ENCODE measurements at places on chromosomes 4 and X.

GRCh38 chrX:100928660-100929613, at the start of gene XKRX:
Gene XKRX (minus strand): TSS chrX:100928917. CDS start chrX:100928304, 613 bp downstream.
- no peak for DNase-seq

- no peak for DNase-seq
Measured at GRCh38 chr4:130172156-130172555, 1076.2 kb downstream of the C4orf33 start.

DNA sequence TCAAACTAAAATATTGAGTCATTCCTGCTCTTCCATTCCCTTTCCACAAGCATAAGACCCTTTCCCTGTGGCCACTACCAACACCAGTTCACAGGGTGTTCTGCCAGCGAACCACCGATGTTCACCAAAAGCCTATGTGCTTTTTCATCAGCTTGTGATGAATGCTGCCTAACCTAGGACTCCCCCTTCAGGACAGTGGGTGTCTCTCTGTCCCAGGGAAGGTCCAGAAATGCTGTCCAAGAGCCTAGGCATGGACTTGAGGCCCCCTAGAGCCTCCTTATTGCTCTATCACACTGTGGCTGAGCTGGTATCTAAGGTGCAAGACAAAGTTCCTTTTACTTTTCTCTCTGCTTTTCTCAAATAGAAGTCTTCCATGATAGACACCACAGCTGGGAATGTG, 1015.6 kb downstream of the PCDH19 start:
- DNase-seq: no peak

DNA sequence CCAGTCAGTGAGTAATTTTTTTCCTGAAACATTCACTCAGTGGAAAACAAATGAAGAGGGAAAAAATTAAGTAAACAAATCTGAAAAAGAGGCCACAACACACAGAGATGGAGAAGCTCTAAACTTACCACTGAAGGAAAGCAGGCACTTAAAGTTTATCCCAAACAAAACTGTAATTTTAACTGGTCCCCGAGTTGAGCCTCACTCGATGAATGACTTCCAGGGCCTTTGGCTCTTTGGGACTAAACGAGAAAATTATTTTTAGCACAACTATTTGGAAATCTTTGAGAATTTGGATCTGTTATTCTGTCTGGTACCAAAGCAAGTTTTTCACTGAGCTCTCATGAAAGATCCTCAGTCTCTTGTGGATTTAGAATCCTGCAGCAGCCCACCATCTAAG, at the start of gene C1QTNF7:
Gene C1QTNF7 (plus strand): TSS at position 333 of the 400 bp plus-strand sequence. CDS start 7,711 bp downstream, outside the sequence.
- DNase-seq: no peak

DNA sequence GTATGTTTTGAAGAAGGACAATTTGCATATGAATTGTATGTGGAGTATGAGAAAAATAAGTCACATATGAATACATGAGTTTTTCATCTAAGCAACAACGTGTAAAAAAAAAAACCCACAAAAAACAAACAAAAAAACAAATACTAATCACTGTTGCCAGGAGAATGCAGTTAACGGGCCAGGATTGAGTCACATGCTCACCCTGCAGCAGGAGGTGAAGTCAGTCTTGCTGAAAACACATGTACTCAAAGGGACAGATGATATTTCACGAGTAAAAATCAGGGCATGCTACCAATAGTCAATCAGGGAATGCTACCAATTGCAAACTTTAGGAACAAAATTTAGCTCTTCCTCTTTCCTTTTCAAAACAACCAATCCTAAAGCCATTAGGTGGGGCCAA, 10.4 kb upstream of the DCLK2 start:
- no peak for DNase-seq

DNA sequence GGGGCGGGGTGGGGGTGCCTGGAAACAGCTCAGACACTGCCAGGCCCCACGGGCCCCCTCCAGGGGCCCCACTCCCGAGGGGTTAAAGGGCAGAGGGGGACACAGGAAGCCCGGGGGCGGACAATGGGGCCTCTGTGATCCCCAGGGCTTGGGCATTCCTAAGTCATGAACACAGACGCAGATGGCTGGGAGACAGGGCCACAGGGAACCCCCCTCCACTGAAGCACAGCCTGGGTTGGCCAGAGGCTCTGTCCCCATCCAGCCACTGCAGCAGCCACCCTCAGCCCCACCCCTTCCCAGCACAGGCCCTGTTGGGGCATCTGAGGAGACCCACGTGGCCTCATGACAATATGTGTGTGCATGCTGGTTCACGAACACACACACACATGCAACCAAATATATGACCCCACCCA, 3.9 kb downstream of the L1CAM start:
- no peak for DNase-seq

DNA sequence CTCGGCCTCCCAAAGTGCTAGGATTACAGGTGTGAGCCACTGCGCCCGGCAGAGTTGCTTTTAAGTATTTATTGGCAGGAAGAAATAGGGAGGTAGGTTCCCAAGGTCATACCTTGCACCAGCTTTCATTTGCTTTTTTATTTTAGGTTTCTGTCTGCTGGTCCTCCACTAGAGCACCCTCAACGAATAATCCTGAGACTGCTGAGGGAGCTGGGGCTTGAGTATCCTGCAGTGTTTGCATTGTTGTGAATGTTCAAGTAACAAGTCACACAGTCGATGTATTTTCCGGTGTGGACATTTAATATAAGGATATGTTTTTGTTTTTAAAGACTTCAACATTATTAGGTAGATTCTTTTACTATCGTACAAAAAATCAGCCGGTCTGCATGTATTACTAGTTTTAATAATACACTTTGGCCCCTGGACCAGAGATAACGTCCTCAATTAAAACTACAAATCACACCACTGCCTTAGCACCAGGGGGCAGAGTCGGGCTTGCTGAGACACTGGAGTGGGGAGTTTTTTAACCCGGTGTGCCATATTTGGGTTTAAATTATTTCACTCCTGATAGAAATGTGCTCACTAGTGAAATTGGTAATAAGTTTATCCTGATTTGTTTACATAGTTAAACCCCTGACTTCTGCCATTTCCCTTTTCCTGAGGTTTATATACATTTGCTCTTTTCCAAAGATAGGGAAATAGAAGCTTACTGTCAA, 11.6 kb downstream of the SMIM20 start:
- no peak for DNase-seq

DNA sequence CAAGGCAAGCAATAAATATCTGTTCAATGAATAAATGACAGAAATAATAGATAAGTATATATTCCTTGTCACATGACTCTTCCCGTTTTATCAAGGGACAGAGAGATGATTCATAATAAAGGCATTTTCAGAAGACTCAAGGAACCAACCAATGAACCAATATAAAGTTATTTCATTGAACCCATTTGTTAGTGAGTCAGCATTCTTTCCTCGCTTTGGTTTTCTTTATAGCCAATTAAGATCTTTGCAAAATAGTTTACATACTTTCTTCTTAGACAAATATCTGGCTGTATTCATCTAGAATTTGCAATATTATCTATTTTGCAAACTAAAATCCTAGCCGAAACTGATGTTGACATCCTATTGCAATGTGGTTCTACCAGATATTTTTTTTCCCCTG, 269.4 kb downstream of the IL15 start:
- DNase-seq: no peak

GRCh38 chr4:174672276-174672675, 150.0 kb upstream of the HPGD start:
- no peak for DNase-seq

DNA sequence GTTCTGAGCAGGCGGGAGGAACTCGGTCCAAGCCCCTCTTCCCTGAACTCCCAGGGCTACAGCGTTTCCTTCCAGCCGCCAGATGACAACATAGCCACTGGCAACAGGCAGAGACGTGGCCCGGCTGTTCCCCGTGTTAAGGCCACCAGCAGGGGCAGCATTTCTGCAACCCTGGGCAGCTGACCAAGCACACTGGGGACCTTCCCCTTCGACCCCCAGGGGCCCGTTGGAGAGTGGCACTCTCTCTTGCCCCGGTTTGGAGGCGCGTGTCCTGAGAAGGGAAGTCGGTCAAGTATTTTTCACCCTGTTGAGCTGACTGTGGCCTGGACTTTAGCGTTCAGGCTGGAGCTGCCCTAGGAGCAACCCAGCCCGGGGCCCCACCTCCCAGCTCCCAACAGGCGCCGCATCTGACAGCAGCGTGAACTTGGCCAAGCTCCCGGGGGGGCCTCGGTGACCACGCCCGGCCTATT, 37.6 kb downstream of the ZBTB49 start:
- DNase-seq: no peak

GRCh38 chr4:53365486-53366300, at the start of gene SCFD2:
Gene SCFD2 (minus strand): TSS chr4:53366061.
- DNase-seq: peak; percentile 14

- no peak for DNase-seq
Measured at GRCh38 chrX:784829-785228, 154.2 kb downstream of the SHOX start.

DNA sequence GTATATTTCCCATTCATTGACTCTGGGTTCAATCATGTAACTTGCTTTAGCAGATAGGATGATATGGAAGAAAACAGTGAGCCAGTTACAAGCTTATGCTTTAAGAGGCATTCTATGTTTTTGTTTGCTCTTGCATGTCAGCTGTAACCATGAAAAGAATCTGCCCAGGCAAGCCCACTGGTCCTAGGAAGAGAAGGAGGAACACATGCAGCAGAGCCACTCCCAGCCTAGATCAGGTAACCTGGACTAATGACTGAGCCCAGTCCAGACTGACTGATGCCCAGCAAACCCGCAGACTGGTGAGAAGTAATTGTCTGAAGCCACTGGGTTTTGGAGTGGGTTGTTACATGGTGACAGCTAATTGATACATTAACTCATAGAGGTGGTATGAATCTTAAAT, 167.9 kb downstream of the COL4A6 start:
- DNase-seq: no peak

DNA sequence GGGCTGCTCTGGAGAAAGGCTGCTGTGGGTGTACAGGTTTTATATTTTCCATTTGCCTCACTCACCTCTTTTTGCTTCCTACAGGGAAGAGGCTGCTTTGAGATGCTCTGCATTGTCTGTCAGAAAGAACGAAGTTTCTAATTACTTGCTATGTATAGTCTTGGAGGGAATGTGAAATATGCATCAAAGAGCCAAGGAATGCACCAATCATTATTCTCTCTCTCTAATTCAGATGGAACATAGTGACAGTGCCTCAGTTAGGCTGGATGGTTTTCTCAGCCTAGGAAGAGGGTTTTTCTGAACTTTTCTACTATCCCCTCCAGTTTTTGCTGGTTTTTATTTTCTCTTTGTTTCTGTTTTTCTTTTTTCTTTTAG, 106.8 kb upstream of the SLC4A4 start:
- no peak for DNase-seq

DNA sequence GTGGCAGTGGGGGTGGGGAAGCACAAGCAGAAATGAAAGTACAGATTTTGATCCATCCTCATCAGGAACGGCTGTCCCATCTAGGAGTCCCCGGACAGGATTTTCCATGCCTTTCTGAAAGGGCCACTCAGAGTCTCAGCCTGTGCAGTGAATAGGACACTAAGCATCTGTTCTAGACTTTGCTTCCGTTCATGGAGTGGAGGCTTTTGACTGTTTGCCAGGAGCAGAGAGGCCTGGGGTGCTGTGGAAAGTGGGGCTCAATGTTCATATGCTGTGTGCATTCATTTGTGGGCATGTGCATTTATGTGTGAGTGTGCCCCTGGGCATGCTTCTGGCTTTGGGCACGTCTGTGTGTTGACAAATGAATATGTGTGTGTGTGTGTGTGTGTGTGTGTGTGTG, 25.6 kb upstream of the MAMLD1 start:
- DNase-seq: no peak

DNA sequence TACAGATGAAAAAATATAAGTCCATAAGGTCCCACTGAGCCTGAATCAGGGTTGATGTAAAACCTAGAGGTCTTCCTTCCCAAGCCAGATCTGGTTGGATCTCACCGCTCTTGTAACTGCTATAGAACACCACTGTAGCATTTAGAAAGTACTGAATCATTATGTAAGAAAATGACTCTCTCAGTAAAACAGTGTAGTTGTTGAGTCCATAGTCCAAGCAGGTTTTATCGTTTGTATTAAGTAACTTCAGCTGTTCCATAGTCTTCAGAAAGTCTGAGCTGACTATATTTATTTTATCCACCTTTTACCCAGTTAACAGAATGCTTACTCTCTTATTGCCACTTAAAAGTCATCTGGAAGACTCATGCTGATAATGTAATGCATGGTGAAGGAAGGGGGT, 82.2 kb downstream of the POLA1 start:
- DNase-seq: no peak

Measured in cortex of kidney (tissue), 1 donor.